T-helper 9 cell (primary cell): ENCODE measurements at places on chromosomes 5 and 9.

DNA sequence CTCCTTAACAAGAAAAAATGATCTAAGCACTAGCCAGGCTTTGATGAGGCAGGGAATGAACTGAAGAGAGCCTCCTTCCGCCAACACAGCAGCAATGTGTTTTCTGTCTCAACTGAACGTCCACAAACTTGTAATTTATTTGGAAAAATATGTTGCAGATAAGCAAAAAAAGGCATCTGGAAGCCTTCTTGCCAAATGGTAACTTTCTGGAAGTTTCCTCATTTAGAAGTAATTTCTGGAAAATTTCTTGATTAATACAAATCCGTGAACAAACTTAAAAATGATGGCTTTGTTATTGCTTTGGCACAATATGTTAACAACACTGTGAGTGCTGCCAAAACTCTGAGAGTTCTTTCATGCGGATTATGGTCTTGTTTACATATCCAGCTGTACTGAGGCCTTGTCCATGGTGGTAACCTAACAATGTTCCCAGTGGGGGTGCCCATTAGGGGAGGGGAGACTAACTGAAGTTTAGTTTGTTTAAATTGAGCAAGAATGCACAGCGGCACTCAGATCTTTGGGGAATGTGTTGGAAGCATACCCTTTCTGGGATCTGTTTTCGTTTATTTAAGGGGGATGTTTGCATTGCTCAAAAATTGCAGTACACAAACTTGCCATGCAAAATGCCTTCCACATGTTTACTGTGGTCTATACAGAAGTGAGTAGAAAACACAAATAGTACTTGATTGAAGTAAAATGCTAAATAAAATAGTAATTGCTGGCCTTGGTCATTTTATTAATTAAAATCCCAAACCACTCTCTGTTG is 334.7 kb downstream of the NR2F1-AS1 start:
- DNase-seq, result no peak

DNA sequence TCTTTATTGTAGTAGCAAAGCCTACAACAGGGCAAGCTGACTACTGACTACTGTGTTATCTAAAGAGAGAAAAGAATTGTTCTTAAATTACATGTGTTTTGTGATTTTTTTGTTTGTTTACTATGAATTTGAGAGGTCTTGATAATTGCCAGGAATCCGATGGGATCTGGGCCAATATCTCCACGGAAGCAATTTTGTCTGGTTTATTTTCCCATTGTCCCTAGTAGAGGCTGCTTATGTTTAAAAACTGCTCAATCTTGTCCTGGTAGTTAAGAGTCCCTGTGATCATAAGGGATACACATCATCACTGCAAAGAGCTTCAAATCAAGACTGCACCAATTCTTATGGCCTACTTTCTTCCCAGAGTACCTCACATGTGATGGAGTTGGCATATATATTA is 94.4 kb downstream of the GLDC start:
- no peak for DNase-seq

DNA sequence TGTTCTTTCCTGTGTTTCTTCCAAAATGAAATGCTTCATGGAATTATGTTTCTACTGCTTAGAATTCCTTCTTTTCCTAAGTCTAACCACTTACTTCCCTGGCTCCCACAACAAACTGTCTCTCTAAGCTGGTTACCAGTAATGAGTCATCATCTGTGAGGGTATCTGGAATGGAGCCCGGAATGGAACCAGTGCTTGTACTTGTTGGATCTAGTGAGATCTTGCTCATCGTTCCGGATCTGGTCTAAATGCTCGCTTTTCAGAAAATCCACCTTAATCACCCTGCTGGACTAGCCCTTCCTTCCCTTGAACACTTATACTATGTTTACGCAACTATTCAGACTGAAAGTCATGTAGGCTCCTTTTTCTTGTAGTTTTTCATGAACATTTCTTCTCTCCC is 184.8 kb downstream of the PBX3 start:
- no peak for DNase-seq

GRCh38 chr5:66744040-66744439 is 147.8 kb downstream of the MAST4 start:
- no peak for DNase-seq

DNA sequence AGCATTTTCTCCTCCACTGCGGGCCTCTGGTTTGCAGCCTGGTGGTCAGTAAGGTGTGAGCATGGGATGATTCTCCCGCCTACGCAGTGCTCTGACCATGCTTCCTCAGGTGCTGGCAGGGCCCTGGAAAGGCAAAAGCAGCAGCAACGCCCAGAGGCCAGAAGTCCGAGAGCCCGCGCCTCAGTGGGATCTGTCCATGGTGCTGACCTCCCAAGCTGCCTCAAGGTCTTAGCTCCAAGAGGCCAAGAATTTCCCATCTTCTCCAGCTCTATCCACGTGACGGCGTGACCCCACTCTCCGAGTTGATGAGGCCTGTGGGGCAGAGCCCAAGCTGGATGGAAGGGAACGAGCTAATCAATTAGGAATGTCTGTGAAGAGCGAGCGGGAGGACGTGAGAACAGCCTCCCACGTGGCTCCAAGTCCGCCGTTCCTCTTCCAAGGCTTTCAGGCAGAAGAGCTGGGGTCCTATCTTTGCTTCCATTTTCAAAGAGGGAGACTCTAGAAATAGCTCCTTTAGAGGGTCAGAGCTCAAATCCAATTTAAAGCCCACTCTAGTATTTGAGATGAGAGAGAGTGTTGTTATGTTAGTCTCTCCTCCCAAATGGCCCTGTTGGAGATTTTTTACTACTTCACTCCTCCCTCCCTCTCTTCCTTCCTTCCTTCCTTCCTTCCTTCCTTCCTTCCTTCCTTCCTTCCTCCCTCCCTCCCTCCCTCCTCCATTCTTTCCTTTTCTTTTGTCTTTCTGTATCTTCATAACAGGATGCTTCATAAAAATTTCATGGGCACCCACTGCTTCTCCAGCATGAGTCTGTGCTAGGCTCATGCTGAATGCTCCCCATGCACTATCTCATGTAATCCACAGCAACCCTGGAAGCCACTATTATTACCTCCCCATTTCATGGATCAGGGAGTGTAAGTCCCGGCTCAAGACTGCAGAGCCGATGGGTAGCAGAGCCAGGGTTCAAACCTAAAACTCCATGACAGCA is 69.3 kb downstream of the OLFM1 start:
- no peak for DNase-seq

DNA sequence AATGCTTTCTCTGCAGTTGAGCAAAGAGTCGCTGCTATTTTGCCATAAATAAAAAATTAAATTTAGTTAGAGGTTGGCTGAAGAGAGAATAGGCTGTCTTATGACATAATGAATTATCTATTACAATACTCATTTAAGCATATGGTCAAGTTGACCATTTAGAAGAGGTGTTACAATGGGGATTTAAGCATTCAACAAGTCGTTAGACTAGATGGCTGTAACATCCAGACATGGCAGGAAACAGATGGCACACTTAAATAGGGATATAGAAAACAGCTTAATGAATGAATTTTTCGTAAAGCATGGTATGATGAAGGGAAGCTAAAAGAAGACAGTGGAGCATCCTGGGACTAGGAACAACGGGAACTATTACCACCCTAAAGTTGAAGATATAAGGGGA is 160.3 kb upstream of the PTPRD start:
- no peak for DNase-seq

GRCh38 chr5:142096382-142096781 is 12.2 kb upstream of the NDFIP1 start:
- DNase-seq, result no peak

DNA sequence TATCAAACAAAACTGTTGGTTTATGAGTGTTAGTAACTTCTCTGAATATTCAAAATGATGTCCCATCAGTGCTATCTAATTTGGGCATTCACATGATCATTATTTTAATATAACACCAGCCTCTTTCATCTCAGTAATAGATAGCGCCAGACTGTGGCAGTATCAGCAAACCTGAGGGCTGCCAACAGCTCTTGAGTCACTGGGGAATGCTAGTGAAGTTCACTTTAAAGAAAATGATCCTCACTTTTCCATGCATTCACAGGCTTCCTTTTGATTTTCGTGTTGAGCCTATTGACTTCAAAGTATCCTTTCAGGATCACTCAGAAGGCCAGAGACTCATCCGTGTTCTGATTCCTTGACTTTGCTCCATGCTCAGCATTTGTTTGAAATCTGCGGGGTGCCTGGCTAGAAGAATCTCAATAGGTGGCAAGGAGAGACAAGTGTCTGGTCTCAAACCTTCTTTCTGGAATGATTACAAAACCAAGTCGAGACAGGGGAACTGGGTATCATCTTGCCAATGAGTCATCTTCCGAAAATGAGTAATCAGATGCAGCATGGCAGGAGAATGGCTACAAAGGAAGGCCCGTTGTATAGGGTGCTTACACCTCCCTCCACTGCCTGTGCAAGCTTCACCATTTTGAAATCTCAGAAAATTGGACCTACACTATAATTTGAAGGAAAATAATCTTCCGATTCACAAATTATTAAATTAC is 509.1 kb downstream of the RASEF start:
- no peak for DNase-seq
